ENCODE measurements at places on chromosomes 2 and 18. TPM values are rescaled to one million over a fixed set of nuclear protein-coding genes. Genes with fewer than 3 reads are reported as not detected.
A peak's percentile ranks its signal among the peaks of the same experiment; 100 is the strongest.

DNA sequence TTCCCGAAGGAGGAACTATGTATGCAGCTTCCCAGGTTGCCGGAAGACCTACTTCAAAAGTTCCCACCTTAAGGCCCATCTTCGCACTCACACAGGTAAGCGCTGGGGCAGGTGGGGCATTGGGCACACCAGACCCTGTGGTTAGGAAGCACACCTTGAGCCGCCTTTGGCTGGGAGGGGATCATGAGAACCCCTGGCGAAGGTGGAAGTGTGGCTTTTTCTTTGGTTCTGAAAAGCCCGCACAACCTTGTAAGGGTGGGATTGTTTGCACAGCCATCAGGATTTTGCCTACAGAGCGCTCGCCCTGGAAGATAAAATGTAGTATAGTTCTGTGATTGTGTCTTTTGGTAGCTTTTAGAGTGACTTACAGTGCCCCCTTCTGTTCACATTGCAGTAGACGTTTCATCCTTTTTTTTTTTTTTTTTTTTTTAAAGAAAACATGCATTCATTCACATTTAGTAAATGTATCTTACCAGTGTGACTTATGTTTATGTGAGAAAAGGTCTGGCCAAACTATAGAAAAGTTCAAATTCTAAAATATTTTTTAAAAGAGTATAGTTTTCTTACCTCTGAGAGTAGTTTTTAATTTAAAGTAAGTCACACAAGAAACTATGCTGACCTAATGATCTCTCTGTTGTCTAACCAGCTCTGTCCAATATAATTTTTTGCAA, 5.3 kb downstream of the KLF11 start:
- no peak for DNase-seq

DNA sequence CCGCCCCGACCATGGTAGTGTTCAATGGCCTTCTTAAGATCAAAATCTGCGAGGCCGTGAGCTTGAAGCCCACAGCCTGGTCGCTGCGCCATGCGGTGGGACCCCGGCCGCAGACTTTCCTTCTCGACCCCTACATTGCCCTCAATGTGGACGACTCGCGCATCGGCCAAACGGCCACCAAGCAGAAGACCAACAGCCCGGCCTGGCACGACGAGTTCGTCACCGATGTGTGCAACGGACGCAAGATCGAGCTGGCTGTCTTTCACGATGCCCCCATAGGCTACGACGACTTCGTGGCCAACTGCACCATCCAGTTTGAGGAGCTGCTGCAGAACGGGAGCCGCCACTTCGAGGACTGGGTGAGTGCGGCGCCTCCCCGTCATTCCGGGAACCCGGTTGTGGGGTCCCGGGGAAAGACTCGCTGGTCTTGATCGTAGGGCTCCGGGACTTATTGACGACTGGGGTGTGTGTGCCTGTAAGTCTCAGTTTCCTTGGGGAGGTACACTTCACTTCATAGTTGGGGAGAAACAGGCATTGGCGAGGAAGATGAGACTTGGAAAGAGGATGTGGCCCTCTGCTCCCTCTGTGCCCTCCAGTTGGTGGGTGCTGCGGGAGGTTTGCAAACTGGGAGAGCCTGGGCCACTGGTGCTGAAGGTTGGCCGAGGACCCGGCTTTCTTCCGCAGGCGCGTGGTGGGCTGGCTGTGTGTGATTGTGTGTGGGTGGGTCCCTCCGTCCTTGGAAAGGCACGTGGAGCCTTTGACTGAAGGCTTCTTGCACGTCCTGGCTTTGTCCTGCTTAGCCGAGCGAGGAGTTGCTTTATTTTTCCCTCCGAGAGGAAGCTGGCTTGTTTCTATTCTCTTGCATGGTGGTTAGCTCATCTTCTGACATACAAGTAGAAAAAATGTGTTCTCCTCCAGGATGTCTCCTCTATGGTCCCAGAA, 886 bp downstream of the PRKCE start:
- DNase-seq = peak; percentile 50

GRCh38 chr18:2687390-2688001, 32.0 kb downstream of the SMCHD1 start:
- no peak for DNase-seq

The ALK gene
- total RNA-seq = 0.09 TPM
